ENCODE measurements at places on chromosomes 5 and 9. TPM values are rescaled to one million over a fixed set of nuclear protein-coding genes. Genes with fewer than 3 reads are reported as not detected.
A peak's percentile ranks its signal among the peaks of the same experiment; 100 is the strongest.

The HTR4 gene
- 45.4 TPM for total RNA-seq

The RNF44 gene
- total RNA-seq: 114 TPM

The PCDHB16 gene
- 5.8 TPM for total RNA-seq

DNA sequence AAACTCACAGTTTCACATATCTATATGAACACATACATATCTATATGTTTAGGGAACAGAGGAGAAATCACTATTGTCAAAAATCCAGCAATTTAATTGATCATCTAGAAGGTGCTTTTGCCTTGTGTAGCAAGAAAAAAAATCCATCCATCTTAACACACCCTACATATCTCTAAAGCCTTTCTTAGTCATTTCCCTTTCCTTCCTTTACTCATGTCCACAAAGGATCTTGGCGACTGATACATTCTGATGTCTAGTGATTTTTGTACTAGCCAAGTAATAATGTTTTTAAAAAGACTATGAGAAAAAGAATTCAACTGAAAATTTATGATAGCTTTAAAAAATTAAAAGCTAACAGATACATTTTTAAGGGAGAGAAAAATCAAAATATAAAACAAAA is 22.5 kb downstream of the ZDHHC21 start:
- DNase-seq: no peak
- no peaks in the 10 kb centered on the region for H3K36me3 ChIP-seq
- H3K27me3 ChIP-seq: no peaks in the 10 kb centered on the region
- no peaks in the 10 kb centered on the region for H3K4me1 ChIP-seq

DNA sequence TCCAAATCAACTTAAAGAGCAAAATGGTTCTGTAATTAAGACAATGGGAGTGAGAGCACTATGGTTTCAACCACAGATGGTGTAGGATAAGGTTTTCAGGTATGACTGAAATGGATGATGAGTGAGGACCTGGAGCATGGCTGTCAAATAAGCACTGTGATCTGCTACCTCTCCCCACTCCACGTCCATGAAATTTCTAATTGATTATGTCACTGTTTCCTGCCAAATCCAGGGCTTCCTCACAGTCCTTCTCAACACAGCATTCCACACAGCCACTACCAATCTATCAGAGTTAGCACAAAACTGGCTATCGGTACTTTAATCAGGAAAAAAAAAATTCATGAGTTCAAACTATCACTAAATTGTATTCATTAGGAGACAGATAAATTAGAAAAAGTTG is 420.4 kb upstream of the WWC1 start:
- DNase-seq: no peak
- no peaks in the 10 kb centered on the region for H3K36me3 ChIP-seq
- H3K27ac ChIP-seq: no peak overlapping the region
- H3K4me3 ChIP-seq: no peak overlapping the region
- no peaks in the 10 kb centered on the region for H3K27me3 ChIP-seq

- no peaks in the 10 kb centered on the region for H3K36me3 ChIP-seq
- no peaks in the 10 kb centered on the region for H3K27me3 ChIP-seq
- no peak overlapping the region for H3K4me3 ChIP-seq
These were observed 277.4 kb downstream of the SLCO4C1 start for GRCh38 chr5:102018690-102019089.

The C9orf85 gene
- 40.4 TPM for total RNA-seq

DNA sequence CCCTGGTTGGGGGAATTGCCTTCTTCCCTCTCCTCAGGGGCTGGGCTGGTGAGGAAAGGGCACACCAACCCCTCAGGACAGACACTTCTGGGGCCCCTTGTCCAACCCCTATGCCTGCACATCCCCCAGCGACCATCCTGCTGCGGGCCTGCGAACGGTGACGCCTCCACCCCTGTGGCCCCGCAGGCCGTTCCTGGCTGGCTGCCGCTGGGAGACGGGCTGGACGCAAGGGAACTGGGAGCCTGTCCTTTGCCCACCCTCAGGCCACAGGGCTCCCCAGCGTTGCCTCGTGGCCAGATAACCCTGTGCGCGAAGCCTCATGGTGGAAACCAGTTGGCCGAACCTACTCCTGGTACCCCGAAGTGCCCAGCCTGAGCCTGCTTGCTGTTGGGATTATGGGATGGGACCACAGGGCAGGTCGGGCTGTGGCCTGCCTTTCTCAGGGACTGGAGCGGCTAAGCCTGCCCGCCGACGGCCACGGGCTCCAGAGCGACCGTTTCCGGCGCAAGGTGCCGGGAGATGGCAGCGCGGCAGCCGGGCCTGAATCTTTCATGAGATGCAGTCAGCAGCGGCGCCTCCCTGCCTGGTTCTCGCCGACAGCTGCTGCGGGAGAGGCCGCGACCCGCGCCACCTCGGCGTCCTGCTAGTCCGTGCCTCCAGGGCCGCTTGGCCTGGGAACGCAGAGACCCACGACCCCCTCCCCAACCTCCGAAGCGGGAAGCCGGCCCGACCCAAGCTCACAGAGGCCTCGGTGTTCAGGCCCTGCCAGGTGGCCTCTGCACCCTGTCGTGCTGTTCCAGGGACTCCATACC is 6.5 kb upstream of the PITX1 start:
- no peak overlapping the region for H3K4me3 ChIP-seq
- H3K27me3 ChIP-seq: peaks cover 41% of the 10 kb centered on the region
- no peaks in the 10 kb centered on the region for H3K36me3 ChIP-seq
- DNase-seq: no peak
- no peak overlapping the region for H3K27ac ChIP-seq

GRCh38 chr9:127122176-127123063 is at the start of gene ANGPTL2:
TSS of gene ANGPTL2 (minus strand) at chr9:127122635. CDS start at chr9:127108731, 13,904 bp downstream.
- H3K36me3 ChIP-seq: no peaks in the 10 kb centered on the region
- no peaks in the 10 kb centered on the region for H3K27me3 ChIP-seq
- DNase-seq: peak; percentile 37

- H3K36me3 ChIP-seq: no peaks in the 10 kb centered on the region
- H3K4me1 ChIP-seq: no peaks in the 10 kb centered on the region
- no peak overlapping the region for H3K27ac ChIP-seq
- no peak for DNase-seq
- H3K4me3 ChIP-seq: no peak overlapping the region
These were observed 81.0 kb upstream of the DAB2 start for GRCh38 chr5:39505791-39506190.

The C9orf50 gene
- total RNA-seq: not detected

The GRM6 gene
- total RNA-seq: not detected

DNA sequence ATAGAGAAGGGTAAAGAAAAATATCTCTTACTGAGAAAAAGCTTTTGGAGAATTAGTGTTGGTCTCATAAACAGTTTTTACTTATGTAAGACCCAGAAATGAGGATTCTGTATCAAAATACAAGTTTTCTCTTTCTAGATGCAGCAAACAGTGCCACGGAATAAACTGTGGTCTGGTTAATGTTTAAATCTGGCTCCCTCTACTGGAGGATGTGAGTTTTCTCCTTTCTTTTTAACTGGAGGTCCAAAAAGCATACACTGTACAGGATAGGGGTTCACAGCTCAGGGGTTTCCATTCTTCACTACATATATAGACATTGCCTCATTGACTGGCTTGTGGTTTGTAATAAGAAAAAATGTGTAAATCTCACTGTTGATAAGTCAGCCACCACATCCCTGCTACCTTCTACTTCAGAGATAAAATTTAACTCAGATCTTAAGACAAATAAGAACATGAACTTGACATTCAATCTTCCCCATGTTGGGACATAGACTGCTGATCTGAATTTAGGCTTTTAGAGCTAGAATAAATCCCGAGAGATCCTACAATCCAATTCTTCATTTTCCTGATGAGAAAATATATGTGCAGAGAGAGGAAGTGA is 98.9 kb downstream of the CFAP95 start:
- no peaks in the 10 kb centered on the region for H3K4me1 ChIP-seq
- no peak overlapping the region for H3K27ac ChIP-seq
- H3K36me3 ChIP-seq: no peaks in the 10 kb centered on the region
- H3K27me3 ChIP-seq: no peaks in the 10 kb centered on the region
- DNase-seq: no peak

GRCh38 chr5:137699336-137700281 is 36.3 kb downstream of the KLHL3 start:
- no peak overlapping the region for H3K4me3 ChIP-seq
- no peak for DNase-seq
- no peaks in the 10 kb centered on the region for H3K27me3 ChIP-seq

- H3K36me3 ChIP-seq: no peaks in the 10 kb centered on the region
- peak overlapping the region; percentile 51 for H3K27ac ChIP-seq
- no peak overlapping the region for H3K4me3 ChIP-seq
- no peak for DNase-seq
- no peaks in the 10 kb centered on the region for H3K27me3 ChIP-seq
These were observed 52.5 kb upstream of the PTGS1 start for GRCh38 chr9:122318284-122318683.

- H3K36me3 ChIP-seq: no peaks in the 10 kb centered on the region
- no peaks in the 10 kb centered on the region for H3K27me3 ChIP-seq
- DNase-seq: no peak
- no peaks in the 10 kb centered on the region for H3K4me1 ChIP-seq
These were observed 47.6 kb downstream of the ACER2 start for GRCh38 chr9:19456426-19456825.

The C9 gene
- total RNA-seq: not detected

DNA sequence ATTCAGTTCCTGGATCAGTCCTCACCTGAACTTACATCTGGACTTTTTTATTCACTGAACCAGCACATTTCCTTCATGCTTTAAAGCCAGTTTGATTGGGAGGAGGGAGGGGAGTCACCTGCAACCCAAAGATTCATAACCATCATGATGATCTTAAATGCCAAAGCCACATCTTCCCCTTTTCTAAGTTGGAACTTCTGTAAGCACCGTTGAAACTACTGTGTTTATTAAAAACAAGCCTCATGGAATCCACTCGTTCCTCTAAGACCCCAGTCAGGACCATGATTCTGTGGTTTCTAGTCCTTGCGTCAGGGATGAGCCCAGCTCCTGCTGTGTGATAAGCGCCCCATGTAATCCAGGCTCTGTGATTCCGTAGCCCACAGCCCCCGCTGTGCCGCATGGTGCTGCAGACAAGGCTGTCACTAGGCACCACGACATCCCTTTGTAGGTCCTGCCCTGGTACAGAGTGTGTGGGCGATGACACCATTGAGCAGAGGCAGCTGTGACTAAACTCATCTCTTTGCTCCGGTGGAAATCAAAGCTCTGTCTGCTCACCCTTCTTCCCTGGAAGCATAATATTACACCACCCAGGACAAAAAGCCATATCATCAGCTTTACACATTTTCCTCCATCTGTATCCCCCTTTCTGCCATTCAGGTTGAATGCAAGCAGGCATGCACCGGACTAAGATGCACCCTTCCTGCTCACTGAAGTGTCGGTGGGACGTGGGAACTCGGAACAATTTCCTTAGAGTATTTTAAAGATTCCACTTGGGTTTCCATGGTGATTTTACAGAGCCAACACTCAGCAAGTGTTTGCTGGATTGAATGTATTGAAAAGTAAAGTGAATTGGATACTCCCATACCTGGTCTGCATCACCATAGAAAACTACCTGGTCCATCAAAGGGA is 132.0 kb upstream of the FSTL4 start:
- no peaks in the 10 kb centered on the region for H3K4me1 ChIP-seq
- H3K36me3 ChIP-seq: no peaks in the 10 kb centered on the region

The PKD2L2 gene
- not detected for total RNA-seq

DNA sequence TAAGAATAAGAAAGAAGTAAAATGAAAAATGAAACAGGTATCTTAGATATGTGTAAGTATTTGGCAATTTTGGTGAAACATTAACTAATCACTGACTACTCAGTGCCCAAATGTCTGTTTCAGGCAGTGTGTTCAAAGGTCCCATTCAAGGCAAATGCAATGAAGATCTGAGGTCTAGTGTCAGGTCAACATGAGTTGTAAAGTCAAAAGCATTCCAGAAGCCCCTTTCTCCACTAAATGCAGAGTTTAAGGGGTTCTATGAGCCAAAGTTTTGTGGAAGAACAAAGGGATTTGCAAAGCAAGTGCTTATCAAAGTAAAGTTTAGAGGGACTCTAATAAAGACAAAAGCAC is 71.0 kb upstream of the GPBP1 start:
- no peaks in the 10 kb centered on the region for H3K4me1 ChIP-seq
- H3K4me3 ChIP-seq: no peak overlapping the region
- no peaks in the 10 kb centered on the region for H3K36me3 ChIP-seq
- DNase-seq: no peak

The ADGRV1 gene
- total RNA-seq: 5.0 TPM

- peak overlapping the region; percentile 97 for H3K27ac ChIP-seq
- no peaks in the 10 kb centered on the region for H3K36me3 ChIP-seq
- H3K4me3 ChIP-seq: peak overlapping the region; percentile 90
- H3K4me1 ChIP-seq: peaks cover 16% of the 10 kb centered on the region
- H3K27me3 ChIP-seq: no peaks in the 10 kb centered on the region
These were observed 483 bp downstream of the G3BP1 start for GRCh38 chr5:151772029-151772845.

DNA sequence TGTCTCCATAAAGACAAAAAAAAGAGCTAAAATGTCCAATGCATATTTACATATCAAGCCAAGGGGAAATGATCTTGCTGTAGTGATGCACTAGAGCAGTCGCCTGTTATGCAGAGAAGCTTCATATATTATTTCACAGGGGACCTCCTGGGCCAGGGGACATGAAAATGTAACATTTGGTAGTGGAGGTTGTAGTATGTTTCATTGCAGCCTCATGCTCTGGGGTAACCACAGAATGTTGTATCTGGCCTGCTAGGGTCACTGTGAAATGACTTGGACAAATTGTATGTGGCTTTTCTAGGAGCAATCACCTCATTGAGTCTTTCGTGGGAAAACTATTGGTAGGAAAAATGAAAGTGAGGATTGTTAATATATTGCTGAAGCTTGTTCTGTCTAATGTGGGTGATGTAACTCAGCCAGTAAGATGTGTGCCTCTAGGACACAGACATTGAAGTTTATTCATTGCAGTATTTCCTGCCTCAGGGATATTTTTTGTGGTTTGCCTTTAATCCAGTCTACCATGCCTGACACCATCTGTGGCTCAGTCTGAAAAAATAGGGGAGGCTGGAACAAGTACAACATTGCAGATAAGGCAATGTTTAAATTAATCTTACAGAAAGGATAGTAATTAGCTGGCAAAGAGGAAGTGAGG is 430.8 kb upstream of the TNC start:
- no peak overlapping the region for H3K4me3 ChIP-seq
- DNase-seq: no peak
- H3K36me3 ChIP-seq: no peaks in the 10 kb centered on the region

DNA sequence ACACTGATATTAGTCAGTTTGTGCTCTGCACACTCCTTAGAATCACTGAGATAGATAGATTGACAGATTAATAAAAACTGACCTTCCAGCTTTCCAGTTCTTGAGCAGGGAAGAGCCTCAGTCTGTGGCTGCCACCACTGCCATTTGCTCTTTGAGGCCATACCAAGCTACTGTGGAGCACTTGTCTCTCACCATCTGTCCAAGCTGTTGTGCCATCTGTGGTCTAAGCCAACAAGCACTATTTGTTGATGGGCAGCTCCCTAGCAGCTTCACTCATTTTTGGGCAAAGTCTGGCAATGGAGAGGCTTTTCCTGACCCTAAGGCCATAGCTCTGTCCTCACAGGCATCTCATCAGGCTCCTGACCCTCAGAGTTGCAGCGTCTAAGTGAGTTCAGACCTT is 30.4 kb downstream of the HTR1A start:
- H3K27me3 ChIP-seq: no peaks in the 10 kb centered on the region
- no peak overlapping the region for H3K27ac ChIP-seq
- H3K4me1 ChIP-seq: no peaks in the 10 kb centered on the region
- H3K4me3 ChIP-seq: no peak overlapping the region
- DNase-seq: no peak

The TNFSF8 gene
- total RNA-seq: 2.1 TPM

Data from Peyer's patch (tissue), 4 donors.